Coronary artery (tissue), 2 donors: ENCODE measurements at places on chromosomes 6 and 20.

DNA sequence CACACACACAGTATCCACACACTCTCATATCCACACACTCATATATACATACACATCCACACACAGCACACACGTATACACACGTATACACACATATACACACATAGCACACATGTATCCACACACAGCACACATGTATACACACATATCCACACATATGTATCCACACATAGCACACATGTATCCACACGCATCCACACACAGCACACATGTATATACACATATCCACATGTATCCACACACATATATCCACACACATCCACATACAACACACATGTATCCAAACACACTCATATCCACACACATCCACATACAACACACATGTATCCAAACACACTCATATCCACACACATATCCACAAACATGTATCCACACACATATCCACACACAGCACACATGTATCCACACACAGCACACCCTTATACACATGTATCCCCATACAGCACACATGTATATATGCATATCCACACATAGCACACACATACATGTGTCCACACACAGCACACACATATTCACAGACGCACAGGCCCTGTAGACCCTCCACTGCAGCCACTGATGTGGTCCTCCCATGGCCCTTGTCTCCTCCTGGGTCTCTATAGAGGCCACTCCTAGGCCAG, 172.1 kb downstream of the CDH4 start:
- no peak for DNase-seq

GRCh38 chr6:139029470-139030227, 1.1 kb downstream of the ABRACL start:
- DNase-seq, result peak; percentile 79

DNA sequence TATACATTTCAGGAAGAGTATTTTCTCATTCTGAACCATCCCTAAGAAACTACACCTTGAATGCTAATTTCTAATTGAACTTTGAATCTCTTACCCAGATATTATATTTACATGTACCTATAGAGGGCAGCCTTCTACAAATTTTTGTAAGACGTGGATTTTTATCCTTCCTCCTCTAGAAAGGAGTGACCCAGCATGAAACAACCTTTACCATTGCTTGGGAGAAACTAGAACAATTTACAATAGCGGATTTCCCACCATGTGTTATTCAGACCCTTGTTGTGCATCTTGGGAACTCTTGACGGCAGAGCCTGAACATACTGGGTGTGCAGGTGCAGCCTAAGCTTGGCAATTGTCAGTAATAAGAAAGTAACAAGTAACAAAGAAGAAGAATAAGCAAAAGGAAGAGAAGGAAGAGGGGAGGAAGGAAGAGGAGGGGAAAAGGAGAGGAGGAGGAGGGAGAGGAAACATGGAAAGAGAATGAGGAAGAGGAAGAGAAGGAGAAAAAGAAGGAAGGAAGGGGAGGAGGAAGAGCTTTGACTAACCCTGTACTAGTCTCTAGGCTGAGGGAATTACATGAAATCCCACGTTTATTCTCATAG, 10.8 kb upstream of the TAAR1 start:
- DNase-seq, result no peak

- DNase-seq, result no peak
Measured at GRCh38 chr6:24430086-24430485, 27.4 kb downstream of the MRS2 start.

DNA sequence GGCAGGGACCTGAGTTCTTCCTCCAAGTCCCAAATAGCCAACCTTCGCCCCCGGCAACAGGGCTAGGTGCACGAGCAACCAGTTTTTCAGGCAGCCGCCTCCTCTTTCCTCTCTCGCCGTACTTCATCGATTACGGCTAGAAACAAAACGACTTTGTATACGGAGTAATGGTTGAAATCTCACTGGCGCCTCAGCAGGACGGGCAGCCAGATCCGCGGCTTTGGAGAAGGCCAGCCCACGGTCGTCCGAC, 333 bp upstream of the SMIM13 start:
- no peak for DNase-seq

- peak; percentile 59 for DNase-seq
Measured at GRCh38 chr6:43977404-43978111, 149.7 kb downstream of the MRPL14 start.

DNA sequence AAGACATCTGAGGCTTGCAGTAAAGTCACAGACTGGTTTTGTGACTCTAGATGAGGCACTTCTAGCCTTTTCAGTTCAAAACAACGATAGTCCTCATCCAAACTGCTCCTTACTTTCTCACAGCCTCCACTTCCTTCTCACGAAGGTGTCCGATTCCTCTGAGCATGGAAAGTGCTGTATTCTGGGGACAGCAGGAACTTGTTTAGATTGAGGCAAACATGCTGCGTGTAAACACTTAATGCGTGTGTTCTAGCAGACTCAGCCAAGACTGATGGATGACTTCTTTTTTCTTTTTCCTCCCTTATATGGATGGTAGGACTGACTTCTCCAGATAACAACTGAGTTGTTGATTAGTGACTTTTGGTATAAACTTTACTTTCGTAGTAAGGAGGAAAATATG, 80.2 kb upstream of the PRDM1 start:
- DNase-seq, result no peak

DNA sequence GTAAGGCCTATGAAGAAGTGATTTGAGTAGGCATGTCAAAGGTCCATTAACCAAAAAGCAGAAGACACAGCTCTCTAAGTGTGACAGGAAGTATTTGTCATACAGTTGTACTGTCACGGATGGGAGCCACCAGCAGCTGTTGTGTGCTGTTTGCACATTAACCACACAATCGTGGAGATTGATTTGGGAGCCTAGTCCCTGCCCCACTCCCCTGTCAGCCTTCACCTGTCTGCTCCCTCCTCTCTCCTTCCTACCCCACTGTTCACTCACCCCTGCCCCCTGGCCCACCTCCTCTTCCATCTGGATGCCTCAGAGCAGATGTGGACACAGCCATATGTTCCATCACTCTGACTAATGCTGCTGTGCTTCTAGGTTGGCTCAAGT, 124.7 kb upstream of the SPACA1 start:
- DNase-seq, result no peak
